ENCODE measurements at places on chromosomes 3 and 15.

DNA sequence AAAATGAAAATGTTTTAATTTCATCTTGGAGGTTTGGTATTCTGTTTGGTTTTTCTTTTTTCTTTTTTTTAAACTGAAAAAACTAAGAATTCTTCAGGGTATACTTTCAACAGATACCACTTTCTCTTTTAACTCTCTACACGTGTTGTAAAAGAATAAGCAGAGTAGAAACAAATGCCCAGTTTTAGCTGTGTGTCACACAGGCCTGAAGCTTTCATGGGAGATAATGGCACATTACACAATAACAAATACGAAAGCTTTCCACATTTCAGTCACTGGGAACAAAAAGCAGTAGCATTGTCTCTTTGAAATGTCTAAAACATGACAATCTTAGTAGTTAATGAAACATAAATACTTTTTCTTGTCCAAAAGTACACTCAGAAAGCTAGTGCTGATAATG, 818.5 kb downstream of the TBL1XR1 start:
- no peak for DNase-seq

- no peak for DNase-seq
These were observed 23.1 kb downstream of the SLC24A5 start for GRCh38 chr15:48143856-48144255.

- no peak for DNase-seq
These were observed 91.5 kb downstream of the CD47 start for GRCh38 chr3:107999215-107999775.

DNA sequence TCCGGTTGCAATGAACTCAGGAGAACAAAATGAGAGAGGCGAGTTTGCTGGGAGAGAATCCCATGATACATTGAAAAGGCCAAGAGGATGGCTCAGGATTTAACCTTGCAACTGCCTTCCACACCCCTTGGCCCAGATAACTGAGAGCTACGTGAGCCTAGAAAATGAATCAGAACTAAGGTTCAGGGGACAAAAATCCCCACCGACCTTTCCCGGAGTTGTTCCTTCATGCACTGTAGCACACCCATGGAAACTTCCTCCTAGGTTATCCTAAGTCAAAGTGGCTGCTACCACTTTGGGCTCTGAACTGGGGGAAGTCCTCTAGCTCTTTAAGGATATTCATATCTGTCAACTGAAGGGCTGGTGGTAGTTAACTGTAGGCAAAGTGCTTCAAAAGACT, 58.3 kb upstream of the SLC4A7 start:
- no peak for DNase-seq

All from activated CD4-positive, alpha-beta memory T cell treated with anti-CD3 and anti-CD28 coated beads for 36 hours (primary cell).